Mesendoderm (in vitro differentiated cells): ENCODE measurements at places on chromosomes 5 and 9.
A peak's percentile ranks its signal among the peaks of the same experiment; 100 is the strongest.

- DNase-seq: peak; percentile 9
These were observed 616.3 kb downstream of the SLCO4C1 start for GRCh38 chr5:101679816-101680215.

DNA sequence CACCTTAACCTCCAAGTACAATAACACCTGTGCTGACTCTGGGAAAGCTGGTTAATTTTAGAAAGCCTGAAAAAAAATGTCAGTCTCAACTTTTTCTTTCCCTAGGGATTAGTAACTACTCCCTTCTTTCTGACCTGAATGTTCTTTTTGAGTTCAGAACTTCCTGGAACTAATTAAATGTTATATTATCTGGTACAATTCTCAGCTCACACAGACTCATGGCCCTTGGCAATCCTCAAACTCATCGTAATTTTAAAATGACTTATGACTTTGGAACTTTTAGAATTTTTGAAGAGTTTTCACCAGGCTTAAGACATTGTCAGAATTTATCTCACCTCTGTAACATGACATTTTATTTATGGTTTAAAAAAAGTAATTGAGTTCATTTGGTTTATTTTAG is 315.0 kb downstream of the FER start:
- DNase-seq: no peak

DNA sequence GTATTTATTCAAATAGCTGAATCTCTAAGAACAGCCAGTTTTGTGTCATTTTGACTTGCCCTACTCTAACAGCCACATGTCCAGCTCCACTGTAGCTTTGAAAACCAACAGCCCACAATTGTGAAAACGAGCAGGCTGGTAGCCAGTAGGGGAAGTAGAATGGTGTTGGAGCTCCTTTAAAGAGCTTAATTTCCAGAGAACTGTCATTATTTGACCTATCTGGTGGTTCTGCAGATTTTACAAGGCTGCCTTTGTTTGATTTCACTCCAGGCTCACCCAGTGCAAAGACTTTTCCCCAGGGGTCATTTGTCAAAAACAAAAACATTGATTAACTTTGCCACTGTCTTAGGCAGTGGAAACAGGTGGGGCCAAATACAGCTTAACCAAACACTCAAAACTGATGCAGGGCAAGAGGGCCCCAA is 3.2 kb upstream of the PJA2 start:
- DNase-seq: no peak

- no peak for DNase-seq
These were observed 88.4 kb upstream of the SH3PXD2B start for GRCh38 chr5:172542651-172543131.

- no peak for DNase-seq
These were observed 354.6 kb downstream of the ZSWIM6 start for GRCh38 chr5:61686491-61687257.

GRCh38 chr5:60470881-60471280 is 229.1 kb downstream of the DEPDC1B start:
- no peak for DNase-seq

DNA sequence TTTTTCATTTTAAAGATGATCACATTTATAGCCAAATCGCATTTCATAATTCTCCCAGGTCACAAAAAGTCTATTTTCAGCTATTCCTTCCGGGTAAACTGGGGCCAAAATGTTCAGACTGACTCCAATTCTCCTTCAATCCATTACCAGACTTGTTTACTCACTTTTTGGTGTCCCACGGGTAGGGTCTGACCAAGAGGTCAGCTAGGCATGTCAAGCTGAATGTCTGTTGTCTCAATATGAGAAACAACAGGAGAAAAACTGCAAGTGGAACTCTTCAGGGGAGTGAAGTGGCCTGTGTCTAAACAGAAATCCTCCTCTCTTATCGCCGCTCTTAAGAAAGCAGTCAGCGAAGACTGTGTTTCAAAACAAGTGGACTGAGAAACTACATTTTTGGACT is 171.3 kb downstream of the APBA1 start:
- DNase-seq: no peak
